Activated CD8-positive, alpha-beta memory T cell treated with anti-CD3 and anti-CD28 coated beads for 24 hours (primary cell): ENCODE measurements at places on chromosomes 2 and 18.

DNA sequence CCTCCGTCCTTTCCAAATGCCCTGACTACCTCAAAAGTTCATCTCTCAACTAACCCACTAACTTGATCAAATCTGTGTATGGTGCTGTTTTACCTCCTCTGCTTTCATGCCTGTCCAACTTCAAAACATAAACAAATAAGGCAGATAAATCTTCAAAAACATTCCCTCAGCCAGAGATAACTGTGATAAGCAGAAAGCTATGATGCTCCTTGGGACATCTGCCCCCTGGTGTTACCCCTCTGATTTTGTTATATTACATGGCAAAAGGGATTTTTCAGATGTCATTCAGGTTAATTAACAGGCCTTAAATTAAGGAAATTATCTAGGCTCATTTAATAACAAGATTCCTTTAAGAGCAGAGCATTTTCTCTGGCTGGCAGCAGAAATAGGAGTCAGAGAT, 810.8 kb upstream of the CHAC2 start:
- no peak for DNase-seq

- no peak for DNase-seq
These were observed 124.2 kb downstream of the OLA1 start for GRCh38 chr2:174124181-174124580.

GRCh38 chr18:59267503-59268126, 5.6 kb downstream of the RAX start:
- DNase-seq, result no peak

GRCh38 chr2:43086451-43087221, 139.8 kb downstream of the ZFP36L2 start:
- DNase-seq, result no peak

- no peak for DNase-seq
These were observed 953.5 kb downstream of the CNTNAP5 start for GRCh38 chr2:124978597-124978996.

- no peak for DNase-seq
These were observed 80.8 kb downstream of the FMNL2 start for GRCh38 chr2:152415796-152416195.

DNA sequence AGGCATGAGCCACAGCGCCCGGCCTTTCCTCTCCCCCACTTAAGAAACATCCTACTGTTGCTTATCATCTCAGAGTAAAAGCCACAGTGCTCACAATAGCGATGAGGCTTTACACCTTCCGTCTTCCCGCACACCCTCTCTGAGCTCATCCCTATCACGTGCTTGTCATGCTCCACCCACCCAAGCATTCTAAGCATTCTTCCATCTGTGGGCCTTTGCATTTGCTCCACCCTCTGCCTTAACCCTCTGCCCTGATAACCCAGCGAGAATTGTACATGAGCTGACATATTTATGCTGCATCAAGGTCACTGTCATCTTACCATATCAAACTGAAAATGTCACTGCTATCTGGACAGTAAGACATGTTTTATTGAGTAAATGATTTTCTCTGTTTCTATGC, 22.6 kb downstream of the FOXI3 start:
- no peak for DNase-seq

DNA sequence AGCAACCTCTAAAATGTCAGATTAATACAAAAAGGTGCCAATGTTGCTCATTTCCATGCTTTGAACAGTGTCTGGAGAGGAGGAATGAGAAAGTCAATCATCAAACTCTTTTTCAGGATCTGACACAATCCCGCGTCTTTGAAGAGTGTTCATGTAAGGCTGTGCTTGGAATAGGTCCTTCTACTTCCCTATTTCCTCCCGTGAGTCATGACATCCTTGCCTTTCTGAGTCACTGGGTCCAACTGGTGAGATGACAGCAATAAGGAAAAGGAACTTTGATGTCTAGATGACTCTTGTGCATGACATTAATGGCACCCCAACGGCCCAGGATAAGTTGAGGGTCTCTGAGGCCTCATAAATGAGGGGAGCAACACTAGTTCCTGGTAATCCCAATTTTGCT, 109.0 kb upstream of the CELF4 start:
- DNase-seq, result no peak

DNA sequence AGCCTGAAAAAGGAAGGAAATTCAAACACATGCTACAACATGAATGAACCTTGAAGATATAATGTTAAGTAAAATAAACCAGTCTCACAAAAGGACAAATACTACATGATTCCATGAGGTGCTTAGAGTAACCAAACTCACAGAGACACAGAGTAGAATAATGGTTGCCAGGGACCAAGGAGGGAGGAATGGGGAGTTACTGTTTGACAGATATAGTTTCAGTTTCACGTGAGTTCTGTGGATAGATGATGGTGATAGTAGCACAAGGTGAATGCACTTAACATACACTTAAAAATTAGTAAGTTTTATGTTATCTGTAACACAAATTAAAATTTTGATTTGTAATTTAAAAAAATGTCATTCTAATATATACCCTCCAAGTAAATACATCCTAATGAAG, 106.9 kb upstream of the ACVR1C start:
- no peak for DNase-seq

- DNase-seq, result no peak
These were observed 38.8 kb downstream of the RTTN start for GRCh38 chr18:70166668-70167067.
